ENCODE measurements at places on chromosomes 7 and 10. TPM values are rescaled to one million over a fixed set of nuclear protein-coding genes. Genes with fewer than 3 reads are reported as not detected.

Gene TLX1
- total RNA-seq, result not detected

Gene TMEM140
- 3.1 TPM for total RNA-seq

Gene SAMD9
- 22.2 TPM for total RNA-seq

Gene ADAMTS14
- 15.6 TPM for total RNA-seq

Gene ATG9B
- 0.16 TPM for total RNA-seq

Gene INHBA
- total RNA-seq, result 78.7 TPM
